ENCODE measurements at places on chromosomes 3 and 15. TPM values are rescaled to one million over a fixed set of nuclear protein-coding genes. Genes with fewer than 3 reads are reported as not detected.

GRCh38 chr3:65093641-65094040, 405.8 kb upstream of the ADAMTS9 start:
- DNase-seq, result no peak

GRCh38 chr3:14847613-14848541, 29.1 kb downstream of the FGD5 start:
- DNase-seq, result no peak

SERPINI1 gene
- total RNA-seq, result 17.6 TPM

WDR72 gene
- total RNA-seq, result 2.1 TPM
